Dorsolateral prefrontal cortex (tissue), 122 donors: ENCODE measurements at places on chromosomes 7 and 10.

GRCh38 chr10:101655570-101655969 lies 39.4 kb downstream of the FBXW4 start:
- no peak for DNase-seq

DNA sequence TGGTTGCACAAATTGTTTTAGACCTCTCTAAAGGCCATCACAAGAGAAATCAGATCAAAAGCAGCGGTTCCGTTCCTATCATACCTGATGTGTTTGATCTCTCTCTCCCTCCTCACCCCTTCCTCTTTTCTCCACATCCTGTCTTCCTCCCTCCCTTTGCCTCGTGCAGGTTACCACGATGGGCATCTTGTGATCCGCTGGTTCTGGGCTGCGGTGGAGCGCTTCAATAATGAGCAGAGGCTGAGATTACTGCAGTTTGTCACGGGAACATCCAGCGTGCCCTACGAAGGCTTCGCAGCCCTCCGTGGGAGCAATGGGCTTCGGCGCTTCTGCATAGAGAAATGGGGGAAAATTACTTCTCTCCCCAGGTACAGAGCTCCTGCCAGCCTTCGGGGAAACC lies 28.5 kb upstream of the STK17A start:
- DNase-seq: no peak

- no peak for DNase-seq
Measured at GRCh38 chr10:69696073-69696731, 66.2 kb downstream of the FAM241B start.

GRCh38 chr7:41771717-41772116 lies 68.8 kb upstream of the INHBA start:
- no peak for DNase-seq

DNA sequence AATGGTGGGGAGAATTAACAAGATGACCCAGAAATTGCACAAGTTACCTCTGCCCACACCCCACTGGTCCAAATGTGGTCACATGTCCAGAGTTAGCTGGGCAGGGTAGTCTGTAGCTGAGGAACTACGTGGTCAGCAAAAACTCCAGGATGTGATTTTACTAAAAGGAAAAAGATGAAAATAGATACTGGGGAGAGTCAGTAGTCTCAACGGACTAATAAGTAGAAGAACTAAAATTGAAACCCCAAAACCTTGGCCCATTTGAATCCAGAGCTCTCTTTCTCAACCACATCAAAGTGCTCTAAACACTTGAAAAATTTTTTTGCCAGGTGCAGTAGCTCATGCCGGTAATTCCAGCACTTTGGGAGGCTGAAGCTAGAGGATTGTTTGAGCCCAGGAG lies 146.3 kb downstream of the SKIDA1 start:
- no peak for DNase-seq

- no peak for DNase-seq
Measured at GRCh38 chr10:103849212-103849877, 6.0 kb downstream of the SH3PXD2A start.

GRCh38 chr7:121126801-121127534 lies 138.5 kb downstream of the CPED1 start:
- DNase-seq: no peak

GRCh38 chr7:151575410-151575809 lies 55.7 kb upstream of the RHEB start:
- DNase-seq: no peak
